ENCODE measurements at places on chromosomes 7 and 10.

DNA sequence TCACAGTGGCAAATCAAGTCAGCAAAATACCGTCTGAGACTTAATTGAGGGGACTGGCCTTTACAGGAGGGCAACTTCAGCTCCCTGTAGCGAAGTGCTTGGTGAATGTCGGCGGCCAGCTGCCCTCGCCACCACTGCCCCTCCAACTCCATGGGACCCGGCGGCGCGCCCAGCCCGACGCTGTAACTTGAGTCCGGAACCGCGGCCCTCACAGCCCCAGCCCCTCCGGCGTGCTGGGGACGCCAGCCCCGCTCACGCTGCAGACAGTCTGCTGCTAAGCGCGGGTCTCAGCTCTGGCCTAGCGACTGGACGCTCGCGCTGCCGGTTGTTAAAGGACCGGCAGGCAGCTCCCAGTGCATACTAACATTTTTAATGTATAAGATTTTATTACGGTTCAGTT is 113.4 kb upstream of the NUPR2 start:
- no peak for DNase-seq

GRCh38 chr10:78062296-78062695 is 28.6 kb downstream of the RPS24 start:
- DNase-seq = no peak

DNA sequence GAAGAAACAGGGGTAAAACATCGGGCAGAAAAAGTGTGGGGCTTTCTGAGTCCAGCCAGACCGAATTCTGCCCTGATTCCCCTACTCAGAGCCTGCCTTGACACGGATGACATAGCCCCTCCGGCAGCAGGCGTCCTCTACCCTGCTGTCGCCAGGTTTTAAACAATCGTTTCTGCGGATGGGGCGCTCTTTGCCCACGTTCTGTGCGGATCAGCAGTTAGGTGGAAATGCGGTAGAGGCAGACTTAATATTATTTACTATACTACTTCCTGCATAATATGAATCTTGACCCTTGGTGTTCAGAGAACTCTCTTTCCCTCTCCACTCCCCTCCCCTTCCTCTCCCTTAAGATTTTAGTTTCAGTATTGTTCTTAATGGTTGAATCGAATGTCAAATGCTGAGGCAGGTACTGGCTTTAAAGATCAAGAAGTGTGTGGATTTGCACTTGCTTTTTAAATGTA is 2.4 kb downstream of the GATA3 start:
- DNase-seq = no peak

GRCh38 chr7:12016439-12016838 is 184.4 kb upstream of the THSD7A start:
- no peak for DNase-seq

DNA sequence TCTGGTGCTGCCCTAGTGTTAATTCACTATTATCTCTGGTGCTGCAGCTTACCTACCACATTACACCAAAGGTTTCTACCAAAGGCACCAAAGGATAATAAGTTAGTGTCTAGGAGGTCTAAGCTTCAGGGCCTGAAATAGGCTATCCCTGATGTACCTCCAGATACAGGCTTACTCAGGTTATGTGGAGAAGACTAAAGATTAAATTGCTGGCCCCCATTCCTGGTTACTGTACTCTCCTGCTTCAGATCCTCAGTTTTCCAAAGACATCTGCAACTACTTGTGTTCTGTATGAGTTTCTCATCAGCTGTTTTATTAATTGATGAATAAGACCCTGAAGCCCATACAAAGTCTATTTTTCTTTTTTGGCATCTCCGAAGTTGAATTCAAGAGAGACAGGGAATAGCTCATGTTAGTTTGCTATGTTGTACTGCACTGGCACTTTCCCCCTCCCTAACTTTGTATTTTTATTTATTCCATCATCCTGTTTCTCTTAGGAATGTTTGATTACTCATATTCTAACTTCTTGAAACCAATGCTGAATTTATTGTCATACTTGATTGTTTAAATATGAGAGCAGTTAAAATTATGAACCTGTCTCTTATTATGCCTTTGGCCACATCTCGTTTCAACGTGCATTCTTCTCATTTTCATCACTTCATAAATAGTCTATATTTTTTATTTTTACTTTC is 85.9 kb downstream of the PON1 start:
- DNase-seq = no peak

GRCh38 chr7:42946627-42946950 is 14.4 kb downstream of the MRPL32 start:
- DNase-seq = no peak

- no peak for DNase-seq
Observed at GRCh38 chr10:93383562-93383981, 98.6 kb downstream of the MYOF start.

DNA sequence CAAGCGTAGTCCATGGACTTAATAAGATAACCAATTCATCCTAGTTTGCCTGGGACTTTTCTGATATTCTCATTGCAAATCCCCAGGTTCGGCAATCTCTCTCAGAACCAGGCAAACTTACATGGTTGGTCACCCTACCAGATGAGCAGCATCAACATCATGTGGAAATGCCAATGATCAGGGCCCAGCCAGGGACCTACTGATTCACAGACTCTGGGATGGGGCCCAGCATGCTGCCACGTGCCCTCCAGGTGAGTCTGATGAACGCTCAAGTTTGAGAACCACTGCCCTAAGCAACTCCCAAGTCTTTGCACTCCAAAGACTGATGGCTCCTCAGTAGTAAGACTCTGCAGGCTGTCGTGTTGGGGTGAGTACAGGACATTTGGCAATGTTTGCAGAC is 2.7 kb downstream of the LAMB4 start:
- DNase-seq = no peak

GRCh38 chr10:12782537-12782936 is 219.0 kb downstream of the CCDC3 start:
- no peak for DNase-seq

GRCh38 chr7:145850636-145851035 is 266.0 kb upstream of the CNTNAP2 start:
- DNase-seq = no peak

DNA sequence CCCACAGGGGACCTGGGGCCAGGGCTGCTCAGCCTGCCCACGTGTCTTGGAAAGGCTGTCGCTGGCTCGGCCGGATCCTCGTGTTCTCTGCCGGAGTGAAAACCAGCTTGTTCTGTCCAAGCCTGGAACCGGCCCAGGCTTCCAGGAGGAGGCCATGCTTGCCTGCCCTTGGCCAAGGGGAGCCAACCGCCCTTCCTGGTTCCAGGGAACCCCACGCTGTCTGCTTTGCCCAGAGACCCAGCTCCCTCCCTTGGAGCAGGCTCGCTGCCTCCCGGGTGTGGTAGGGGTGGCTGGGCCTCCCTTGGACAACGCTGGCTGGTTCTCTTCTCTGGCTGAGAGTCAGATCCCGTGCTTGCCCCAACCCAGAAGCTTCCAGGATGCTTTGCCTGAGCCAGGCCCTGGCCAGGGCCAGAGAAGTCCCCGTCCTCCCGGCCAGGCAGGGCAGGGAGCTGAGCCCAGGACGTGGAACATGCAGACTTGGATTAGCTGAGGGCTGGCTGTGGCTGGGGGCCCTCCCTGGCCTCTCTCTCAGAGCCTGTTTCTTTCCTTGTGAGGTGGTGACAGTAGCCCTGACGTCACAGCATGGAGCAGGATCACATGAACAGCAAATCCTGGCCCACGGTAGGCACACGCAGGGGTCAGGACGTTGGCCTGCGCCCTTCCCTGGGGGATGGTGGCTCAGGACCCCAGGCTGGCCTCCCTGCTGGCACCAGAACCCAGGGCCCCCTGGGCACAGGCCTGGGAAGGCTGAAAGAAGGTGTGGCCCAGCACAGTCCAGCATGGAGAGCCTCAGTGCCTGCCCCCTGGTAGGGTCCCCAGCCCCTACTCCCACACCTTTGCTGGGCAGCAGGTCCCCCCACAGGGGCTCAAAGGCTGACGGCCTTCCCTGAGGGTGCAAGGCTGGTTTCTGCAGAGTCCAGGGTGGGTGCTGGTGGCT is 67.5 kb downstream of the PWWP2B start:
- no peak for DNase-seq

DNA sequence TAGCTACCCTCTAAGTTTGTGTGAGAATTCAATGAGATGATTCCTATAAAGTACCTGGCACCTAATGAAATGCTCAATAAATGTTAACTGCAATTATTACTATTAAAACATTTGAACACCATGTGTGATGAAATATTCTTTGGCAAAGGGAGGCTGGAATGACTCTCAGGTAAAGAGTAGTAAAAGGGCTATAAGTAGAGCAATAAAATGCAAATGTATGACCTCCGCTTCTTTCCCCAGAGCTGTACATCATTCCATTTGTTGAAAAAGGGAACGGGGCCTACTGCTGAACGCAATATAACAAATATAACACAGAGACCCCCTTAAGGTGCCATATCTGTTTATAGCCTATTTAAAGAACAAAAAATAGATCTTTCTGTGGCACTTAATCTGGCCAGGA is 27.8 kb downstream of the CELF2 start:
- DNase-seq = no peak

DNA sequence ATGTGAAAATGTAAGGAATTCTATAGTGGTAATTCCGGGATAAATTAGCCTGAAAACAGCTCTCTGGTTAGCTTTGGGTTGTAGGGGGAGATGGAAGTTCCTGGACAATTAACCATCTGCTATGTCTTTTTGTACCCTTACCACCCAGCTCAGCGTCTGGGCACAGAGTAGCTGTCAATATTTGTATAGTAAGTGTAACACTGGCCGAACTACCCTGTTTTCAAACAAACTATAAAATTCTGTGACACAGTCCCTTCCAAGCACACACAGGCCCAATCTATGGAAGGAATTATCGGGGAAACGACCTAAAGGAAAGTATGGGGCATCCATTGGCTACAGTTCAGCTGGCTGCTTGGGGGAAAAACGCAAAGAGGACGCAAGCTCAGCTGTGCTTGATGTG is 869 bp upstream of the LHFPL3 start:
- DNase-seq = no peak
